ENCODE measurements at places on chromosomes 2 and 18.

DNA sequence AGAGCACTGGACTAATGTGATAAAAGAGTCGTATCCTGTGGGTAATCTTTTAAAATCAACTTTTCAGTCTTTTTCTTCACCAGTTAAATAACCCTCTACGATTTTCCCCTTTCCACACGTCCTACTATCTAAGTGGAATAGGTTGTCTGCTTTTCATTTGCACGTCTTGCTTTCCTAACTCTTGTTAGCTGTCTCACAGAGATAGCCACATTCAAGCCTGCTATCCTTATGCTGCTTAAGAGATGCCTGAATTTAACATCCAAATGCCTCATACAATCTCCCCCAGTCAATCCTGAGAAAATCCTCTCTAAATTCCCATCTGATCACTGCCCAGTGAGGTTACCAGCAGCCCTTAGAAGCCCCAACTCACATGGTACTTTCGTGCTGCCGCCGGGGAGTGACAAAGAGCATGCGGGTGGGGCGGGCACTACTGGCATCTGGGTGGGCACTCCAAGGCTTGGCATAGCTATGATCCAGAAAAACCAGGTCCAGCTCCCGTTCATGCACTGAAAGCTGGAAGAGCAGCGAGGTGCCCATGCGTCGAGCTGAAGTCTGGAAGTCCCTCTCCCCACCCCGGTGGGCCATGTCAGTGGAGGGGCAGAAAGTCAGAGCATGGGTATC, 1.5 kb downstream of the KANSL3 start:
- DNase-seq, result no peak

DNA sequence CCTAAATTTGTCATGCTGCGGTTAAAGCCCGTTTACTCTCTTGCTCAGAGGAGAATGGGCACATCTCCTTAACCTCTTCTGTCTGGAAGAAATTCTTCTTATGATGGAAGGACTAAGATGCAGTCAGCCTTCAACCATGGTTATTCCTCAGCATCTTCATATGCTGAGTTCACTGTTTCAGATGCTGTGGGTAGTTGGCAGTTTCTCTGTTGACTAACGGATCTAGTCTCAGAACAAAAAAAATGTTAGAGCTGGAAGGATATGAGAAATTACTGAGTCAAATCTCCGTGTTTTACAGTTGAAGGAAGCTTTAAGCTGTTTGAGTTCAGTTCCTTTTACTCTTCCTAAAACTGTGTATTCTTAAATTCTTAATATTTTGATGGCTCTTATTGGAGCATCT, 43.6 kb upstream of the PGAP1 start:
- DNase-seq, result no peak

DNA sequence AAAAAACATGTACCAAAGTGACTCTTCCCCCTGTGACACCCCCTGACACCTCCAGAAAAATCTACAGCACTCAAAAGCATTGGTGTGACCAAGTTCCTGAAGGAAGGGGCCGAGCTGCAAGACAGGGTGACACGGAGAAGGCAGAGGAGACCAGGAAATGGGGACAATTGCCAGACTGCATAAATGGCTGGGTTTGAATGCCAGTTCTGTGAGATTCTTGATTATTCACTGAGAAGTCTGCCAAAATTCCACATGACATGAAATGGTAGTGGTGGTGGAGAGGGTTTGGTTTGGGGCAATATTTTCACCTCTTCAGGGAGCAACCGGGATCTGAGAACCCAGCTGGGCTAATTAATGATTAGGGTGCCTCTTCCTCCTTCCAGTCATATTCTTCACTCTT, 178.5 kb downstream of the ARL4C start:
- DNase-seq, result no peak

DNA sequence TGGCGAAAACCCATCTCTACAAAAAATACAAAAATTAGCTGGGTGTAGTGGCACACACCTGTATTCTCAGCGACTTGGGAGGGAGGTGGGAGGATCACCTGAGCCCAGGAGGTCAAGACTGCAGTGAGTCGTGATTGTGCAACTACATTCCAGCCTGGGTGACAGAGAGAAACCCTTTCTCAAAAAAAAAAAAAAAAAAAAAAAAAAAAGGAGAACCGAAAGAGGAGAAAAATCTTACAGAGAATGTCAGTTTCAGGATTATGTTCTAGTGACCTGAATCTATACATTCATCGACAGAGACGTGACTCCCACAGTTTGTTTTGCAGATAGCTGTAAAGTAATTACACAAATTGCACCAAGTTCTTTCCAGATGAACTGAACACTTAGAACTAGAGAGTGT, 187.8 kb downstream of the FTCDNL1 start:
- DNase-seq, result no peak

DNA sequence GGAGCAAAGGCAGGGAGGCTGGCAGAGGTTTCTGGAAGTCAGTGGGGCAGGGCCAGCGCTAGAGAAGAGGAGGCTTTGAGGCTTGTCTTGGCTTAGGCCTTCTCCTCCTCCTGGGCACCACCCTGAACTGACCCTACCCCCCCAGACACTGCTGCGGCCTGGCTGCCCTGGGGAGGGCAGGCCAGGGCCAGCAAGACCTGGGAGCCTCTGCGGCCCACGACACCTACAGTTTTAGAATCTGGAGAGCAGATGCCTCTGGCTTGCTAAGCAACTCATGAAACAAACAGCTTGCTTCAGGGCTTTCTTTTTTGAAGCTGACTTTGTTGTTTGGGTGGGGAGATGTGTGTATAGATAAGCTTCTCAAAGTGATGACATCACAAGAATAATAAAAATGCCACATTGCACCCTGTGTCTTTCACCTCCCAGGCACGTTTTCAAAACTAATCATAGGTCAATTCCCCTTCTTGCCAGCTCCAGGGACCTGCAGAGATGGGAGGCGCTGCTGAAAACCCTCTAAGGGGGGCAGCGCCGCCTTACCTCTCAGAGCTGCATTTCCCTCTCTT, 46.2 kb upstream of the SMAD7 start:
- DNase-seq, result no peak

GRCh38 chr2:64737547-64737946, 83.8 kb upstream of the SERTAD2 start:
- no peak for DNase-seq

- DNase-seq, result peak; percentile 52
These were observed 369.1 kb downstream of the MTX2 start for GRCh38 chr2:176638167-176639015.
